PC-9 (cell line): ENCODE measurements at places on chromosomes 5 and 9. TPM values are rescaled to one million over a fixed set of nuclear protein-coding genes. Genes with fewer than 3 reads are reported as not detected.

Gene GABRA1
- not detected in 2 replicates for total RNA-seq

Gene SVEP1
- 2.9 and 3.3 TPM in 2 replicates for total RNA-seq

Gene MAP1B
- total RNA-seq = 159 and 163 TPM in 2 replicates

Gene MRPS30
- 101 and 106 TPM in 2 replicates for total RNA-seq

Gene WNK2
- total RNA-seq = 44.6 and 61.3 TPM in 2 replicates

Gene EQTN
- not detected in 2 replicates for total RNA-seq

Gene SHOC1
- total RNA-seq = 0.20 TPM in 1 of 2 replicates, not detected in the other

Gene B4GALT1
- 75.6 and 87.2 TPM in 2 replicates for total RNA-seq

Gene C5orf52
- not detected in 2 replicates for total RNA-seq

Gene LCN12
- 9.3 and 14.2 TPM in 2 replicates for total RNA-seq

Gene SLC6A19
- not detected in 2 replicates for total RNA-seq

Gene CFAP90
- not detected in 2 replicates for total RNA-seq

Gene GABRP
- total RNA-seq = 2.1 and 5.2 TPM in 2 replicates

Gene CCDC187
- total RNA-seq = 2.7 and 5.2 TPM in 2 replicates

Gene IL9
- not detected in 2 replicates for total RNA-seq

Gene TAS2R1
- total RNA-seq = not detected in 2 replicates

Gene FOXD4L3
- total RNA-seq = not detected in 2 replicates

Gene FAM151B
- total RNA-seq = 1.4 and 1.7 TPM in 2 replicates

Gene PHAX
- 21.5 and 30.6 TPM in 2 replicates for total RNA-seq

Gene RGS7BP
- total RNA-seq = not detected in 2 replicates

Gene MARCHF3
- 0.35 and 0.75 TPM in 2 replicates for total RNA-seq

Gene PRR16
- total RNA-seq = 2.8 and 5.0 TPM in 2 replicates
